ENCODE measurements at places on chromosomes 5 and 9.

GRCh38 chr9:97852399-97853055, 499 bp upstream of the FOXE1 start:
- no peak for DNase-seq

DNA sequence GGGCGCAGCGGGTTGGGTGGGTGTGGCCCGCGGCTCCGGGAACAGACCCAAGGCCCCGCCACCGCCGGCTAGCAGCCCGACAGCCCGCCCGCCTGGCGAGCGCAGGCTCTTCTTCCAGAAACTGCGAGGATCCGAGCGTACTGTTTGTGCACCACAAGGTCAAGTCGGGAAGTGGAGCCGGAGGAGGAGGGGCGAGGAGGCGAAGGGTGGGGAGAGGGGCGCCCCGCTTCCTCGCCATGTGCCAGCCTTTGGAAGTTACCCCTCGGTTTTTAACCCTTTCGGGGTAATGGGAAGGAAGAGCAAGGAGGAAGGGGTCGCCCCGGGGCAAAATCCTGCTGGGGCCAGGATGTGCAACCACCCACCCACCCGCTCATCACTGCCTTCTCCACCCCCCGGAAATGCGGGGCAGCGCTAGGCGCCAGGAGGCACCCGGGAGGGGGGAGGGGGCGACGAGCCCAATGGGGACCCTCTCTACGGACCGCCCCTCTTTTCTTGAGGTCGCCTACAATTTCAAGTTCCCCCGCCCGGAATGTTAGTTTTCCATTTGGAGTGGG, 1.1 kb upstream of the JADE2 start:
- peak; percentile 42 for DNase-seq

- no peak for DNase-seq
These were observed 69.8 kb downstream of the CNTLN start for GRCh38 chr9:17204611-17205152.

DNA sequence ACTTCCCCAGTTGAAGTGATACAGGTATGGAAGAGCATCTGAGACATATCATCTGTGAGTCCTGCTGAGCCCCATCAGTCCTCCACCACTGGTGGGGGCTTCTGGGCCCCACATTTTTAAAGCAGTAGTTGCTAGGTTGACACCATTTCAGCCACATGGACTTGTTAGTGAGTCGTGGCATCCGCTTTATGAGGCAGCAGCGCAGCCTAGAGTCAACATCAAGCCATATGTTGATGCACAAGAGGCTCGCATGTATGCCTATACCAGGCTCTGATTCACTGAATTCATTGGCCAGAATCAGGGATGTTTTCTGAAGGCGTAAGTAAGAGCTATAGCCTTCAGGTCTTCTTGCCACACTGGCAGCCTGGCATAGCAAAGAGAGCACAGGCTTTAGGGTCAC, 26.8 kb downstream of the ZNF346 start:
- no peak for DNase-seq

- DNase-seq, result no peak
These were observed 34.6 kb downstream of the SKIC3 start for GRCh38 chr5:95520206-95520605.
